ENCODE measurements at places on chromosomes 16 and 17.

- no peak for DNase-seq
Observed at GRCh38 chr16:85528528-85529387, 84.4 kb upstream of the GSE1 start.

GRCh38 chr16:59543641-59544040 lies 809.5 kb upstream of the GOT2 start:
- no peak for DNase-seq

- no peak for DNase-seq
Observed at GRCh38 chr17:2197271-2197670, 106.3 kb downstream of the SMG6 start.

DNA sequence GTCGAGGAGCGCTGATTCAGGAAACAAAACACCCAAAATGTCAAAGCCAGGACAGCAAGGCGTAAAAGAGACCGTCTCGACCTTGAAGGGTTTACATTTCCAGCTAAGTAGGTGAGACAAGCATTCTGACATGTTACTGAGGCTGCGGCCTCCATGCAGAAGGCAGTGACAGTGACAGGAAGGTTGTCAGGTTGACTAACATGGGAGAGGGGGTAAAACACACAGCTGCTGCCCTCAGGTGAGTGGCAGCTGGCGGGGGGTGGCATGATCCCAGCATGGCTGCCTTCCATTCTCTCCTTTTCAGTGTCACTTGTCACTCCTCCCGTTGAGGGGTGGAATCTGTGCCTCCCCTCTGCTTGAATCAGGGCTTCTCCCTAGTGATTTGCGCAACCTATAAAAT lies 31.9 kb upstream of the CRHR1 start:
- no peak for DNase-seq

DNA sequence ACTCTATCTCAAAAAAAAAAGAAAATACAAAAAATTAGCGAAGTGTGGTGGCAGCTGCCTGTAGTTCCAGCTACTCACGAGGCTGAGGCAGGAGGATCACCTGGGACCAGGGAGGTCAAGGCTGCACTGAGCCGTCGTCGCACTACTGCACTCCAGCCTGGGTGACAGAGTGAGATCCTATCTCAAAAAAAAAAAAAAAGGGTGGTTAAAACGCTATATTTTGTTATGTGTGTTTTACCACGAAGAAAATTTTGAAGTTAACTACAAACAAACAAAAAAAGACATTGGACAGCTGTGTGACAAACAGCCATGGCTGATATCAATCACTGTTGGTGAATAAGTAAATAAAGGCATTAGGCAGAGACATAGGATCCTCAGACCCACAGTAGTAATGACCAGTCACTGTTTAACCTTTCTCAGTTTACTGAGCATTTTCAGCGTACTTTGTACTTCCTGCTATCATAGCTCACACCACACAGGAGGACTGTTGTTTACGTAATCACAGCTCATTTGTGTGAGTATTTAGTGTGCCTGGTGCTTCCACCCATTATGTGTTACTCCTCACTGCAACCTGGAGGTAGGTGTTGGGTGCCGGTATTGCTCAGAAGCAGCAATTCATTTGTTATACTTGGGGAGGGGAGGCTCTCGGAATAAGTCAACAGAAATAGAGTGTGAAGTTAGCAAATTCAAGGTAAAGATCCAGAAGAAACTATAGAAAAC lies 55.4 kb downstream of the COPRS start:
- DNase-seq, result no peak

- no peak for DNase-seq
Observed at GRCh38 chr16:56610609-56611111, 2.3 kb downstream of the MT2A start.
